ENCODE measurements at places on chromosomes 6 and 20.

DNA sequence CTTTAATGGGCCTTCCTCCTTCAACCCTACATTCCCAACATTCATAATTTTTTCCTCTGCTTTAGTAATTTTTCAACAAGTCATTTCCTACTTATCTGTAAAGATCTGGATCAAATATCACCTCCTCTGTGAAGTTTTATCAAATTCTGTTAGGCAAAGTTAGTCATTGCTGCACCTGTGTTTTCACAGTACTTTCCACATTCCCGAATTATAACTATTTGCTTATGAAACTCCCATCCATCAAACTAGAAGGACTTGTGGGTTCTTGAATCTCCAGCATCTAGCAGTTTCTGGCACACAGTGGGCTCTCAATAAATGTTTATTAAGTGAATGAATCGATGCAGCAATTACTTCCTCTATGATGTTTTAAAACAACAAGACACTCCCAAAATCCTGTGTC, 257.6 kb downstream of the HDGFL1 start:
- DNase-seq = no peak

DNA sequence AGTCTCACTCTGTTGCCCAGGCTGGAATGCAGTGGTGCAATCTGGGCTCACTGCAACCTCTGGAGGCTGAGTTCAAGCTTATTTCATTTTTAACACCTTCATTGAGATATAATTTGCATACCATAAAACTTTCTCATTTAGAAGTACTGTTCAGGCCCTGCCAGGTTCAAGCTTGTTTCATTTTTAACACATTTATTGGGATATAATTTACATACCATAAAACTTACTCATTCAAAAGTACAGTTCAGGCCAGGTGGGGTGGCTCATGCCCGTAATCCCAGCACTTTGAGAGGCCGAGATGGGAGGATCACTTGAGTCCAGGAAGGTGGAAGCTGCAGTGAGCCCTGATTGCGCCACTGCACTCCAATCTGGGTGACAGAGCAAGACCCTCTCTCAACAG, 5.5 kb downstream of the OR2B6 start:
- DNase-seq = no peak

- no peak for DNase-seq
Observed at GRCh38 chr6:69820438-69820837, 23.6 kb upstream of the LMBRD1 start.

DNA sequence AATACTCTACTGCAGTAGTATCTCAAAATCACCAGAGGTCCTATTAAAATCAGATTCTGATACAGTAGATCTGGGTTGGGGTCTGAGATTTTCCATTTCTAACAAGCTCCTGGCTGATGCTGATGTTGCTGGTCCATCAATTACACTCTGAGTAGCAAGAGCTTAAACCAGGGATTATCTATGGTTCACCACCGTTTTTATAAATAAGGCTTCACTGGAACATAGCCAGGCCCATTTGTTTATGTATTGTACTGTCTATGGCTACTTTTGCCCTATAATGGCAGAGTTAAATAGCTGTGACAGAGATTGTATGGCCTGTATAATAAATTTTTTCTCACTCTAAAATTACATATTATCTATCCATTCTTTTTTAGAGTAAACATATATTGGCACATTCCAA, 53.0 kb downstream of the NUDT3 start:
- no peak for DNase-seq

All from activated naive CD8-positive, alpha-beta T cell treated with anti-CD3 and anti-CD28 coated beads for 36 hours (primary cell).